NCI-H1694 treated with DMSO at 0.1 percent for 48 hours (cell line): ENCODE measurements at places on chromosomes 7 and 10.

GRCh38 chr7:2104716-2105115, 128.0 kb downstream of the MAD1L1 start:
- DNase-seq = no peak

DNA sequence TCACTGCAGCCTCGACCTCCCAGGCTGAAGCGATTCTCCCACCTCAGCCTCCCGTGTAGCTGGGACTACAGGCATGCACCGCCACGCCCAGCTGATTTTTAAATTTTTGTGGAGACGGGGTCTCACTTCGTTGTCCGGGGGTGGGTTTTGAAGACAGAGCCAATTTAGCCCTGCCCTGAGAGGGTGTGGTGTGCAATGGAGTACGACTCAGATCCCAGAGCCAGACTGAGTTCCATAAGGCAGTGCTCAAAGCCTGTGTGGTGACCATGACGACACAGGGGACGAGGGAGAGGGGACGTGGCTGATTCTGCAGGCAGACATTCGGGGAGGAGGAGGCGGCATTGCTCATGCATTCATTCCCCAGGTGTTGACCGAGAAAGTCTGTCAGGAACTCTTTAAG, 72.1 kb downstream of the ZMIZ1 start:
- DNase-seq = no peak

- DNase-seq = peak; percentile 75
Measured at GRCh38 chr7:132066761-132067171, 509.5 kb downstream of the PLXNA4 start.

- DNase-seq = no peak
Measured at GRCh38 chr7:82599895-82600294, 156.3 kb upstream of the CACNA2D1 start.

DNA sequence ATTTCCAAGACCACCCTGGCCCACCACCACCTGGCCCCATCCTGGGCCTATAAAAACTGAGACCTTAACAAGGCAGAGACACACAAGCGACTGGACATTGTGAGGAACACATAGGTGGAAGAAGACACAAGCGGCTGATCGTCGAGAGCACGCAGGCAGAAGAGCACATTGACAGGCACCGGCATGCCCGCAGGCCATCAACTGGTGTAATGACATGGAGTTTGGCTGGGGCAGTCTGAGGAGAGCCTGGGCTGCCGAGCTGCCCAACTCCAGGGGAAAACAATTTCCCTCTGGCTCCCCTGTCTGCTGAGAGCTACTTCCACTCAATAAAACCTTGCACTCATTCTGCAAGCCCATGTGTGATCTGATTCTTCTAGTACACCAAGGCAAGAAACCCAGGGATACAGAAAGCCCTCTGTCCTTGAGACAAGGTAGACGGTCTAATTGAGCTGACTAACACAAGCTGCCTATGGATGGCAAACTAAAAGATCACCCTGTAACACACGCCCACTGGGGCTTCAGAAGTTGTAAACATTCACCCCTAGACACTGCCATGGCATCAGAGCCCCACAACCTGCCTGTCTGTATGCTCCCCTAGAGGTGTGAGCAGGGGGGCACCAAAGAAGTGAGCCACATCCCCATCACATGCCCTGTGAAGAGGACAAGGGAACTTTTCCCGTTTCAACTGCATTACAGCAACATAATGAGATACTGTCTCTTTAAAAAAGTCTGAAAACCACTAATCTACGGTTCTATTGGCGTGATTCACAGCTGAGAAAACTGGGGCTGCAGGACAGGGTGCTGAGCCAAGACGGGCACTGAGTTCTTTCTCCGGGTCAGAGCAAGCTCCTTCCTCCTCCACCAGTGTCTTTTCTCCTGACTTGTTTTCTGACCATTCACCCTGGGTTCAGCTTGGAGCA, 18.5 kb upstream of the TNS3 start:
- DNase-seq = no peak

- no peak for DNase-seq
Measured at GRCh38 chr10:102208311-102209035, 17.6 kb upstream of the ELOVL3 start.

DNA sequence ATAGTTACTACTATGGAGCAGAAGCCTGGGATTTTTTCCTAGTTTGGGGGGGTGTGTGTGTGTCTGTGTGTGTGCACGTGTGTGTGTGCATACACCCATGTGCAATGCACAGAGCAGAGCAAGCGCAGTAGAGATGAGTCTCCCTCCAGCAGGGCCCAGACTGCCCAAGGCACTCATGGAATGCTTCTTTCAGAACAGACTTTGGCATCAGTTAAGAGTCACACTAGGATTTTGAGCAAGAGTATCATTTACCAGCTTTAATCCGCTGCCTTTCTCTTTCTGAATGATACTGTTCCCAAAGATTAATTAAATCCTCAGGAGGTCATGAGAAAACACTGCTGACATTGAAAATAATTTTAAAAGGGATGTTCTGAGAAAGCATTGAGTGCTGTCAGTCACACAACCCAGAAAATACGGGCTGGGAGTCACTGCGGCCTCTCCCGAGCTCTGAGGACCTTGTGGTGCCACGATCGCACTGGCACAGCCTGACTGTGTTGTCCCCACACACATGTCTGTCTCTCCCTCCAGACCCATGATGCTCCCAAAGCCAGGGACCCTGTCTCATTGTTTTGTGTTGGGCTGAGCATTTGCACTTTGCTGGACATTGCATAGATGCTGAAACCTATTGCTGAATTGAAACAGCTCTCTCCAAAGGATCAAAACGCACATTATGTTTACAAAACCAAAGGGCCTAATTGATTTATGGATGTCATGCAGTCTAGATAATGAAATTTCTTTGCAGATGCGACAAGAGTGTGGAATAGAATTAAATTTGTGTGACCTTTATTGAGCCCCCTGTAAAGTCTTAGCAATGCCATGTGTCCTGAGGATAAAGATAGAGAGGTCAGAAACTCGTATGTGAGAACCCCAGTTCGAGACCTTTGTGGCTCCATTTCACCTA, 54.7 kb upstream of the FIGNL1 start:
- DNase-seq = no peak

GRCh38 chr7:88866265-88866863, 70.8 kb upstream of the TEX47 start:
- DNase-seq = no peak

- DNase-seq = no peak
Measured at GRCh38 chr7:149475121-149476045, 14.5 kb upstream of the ZNF777 start.

DNA sequence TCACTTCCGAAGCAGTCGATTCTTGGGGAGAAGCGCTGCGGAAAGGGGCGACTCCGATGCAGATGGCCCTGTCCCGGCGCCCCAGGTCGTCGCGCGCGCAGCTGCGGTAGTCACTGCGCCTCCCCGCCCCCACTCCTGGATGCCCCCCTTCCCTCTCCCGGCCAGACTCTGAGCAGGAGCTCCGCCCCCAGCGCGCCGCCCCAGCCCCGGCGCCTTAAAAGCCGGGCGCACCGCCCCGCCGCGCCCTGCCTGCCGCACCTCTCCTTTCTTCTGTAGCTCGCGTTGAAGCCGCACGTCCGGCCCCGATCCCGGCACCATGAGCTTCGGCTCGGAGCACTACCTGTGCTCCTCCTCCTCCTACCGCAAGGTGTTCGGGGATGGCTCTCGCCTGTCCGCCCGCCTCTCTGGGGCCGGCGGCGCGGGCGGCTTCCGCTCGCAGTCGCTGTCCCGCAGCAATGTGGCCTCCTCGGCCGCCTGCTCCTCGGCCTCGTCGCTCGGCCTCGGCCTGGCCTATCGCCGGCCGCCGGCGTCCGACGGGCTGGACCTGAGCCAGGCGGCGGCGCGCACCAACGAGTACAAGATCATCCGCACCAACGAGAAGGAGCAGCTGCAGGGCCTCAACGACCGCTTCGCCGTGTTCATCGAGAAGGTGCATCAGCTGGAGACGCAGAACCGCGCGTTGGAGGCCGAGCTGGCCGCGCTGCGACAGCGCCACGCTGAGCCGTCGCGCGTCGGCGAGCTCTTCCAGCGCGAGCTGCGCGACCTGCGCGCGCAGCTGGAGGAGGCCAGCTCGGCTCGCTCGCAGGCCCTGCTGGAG, at the start of gene INA:
INA (plus strand) TSS at position 243 of the 817 bp plus-strand sequence; CDS start at position 317, 74 bp downstream.
- DNase-seq = peak; percentile 49

- no peak for DNase-seq
Measured at GRCh38 chr7:132187869-132188789, 388.1 kb downstream of the PLXNA4 start.

DNA sequence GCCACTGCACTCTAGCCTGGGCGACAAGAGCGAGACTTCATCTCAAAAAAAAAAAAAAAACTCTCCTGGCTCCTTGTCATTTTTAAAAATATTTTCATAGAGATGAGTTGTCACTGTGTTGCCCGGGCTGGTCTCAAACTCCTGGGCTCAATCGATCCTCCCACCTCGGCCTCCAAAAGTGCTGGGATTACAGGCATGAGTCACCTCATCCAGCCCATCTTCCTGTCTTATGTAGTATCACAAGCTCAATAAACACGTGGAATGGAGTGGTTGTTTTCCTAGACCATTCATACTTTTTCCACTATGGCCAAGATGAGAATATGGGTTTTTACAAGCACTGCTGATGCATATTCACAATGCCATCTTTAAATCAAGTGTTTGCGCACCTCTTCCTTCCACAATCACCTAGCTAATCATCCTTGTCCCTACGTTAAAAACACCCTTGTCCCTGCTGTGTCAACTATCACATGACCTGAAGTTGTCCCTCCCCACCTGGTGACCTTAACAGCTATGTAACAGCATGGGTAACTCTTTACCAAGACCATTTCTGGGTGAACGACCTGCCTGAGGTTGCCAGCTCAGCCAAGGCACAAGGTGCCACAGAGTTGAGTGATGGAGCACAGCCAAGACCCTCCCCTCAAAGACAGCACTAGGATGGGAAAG, 21.3 kb downstream of the DLG5 start:
- no peak for DNase-seq

GRCh38 chr7:112283382-112283910, 77.0 kb downstream of the ZNF277 start:
- DNase-seq = no peak

GRCh38 chr7:86768394-86768793, 124.7 kb downstream of the GRM3 start:
- no peak for DNase-seq

- no peak for DNase-seq
Measured at GRCh38 chr7:157482517-157483087, 145.8 kb downstream of the DNAJB6 start.
